CD4-positive, alpha-beta T cell treated with Interleukin-2 at 100 ng/mL for 4 hours (primary cell): ENCODE measurements at places on chromosomes 4 and X.

DNA sequence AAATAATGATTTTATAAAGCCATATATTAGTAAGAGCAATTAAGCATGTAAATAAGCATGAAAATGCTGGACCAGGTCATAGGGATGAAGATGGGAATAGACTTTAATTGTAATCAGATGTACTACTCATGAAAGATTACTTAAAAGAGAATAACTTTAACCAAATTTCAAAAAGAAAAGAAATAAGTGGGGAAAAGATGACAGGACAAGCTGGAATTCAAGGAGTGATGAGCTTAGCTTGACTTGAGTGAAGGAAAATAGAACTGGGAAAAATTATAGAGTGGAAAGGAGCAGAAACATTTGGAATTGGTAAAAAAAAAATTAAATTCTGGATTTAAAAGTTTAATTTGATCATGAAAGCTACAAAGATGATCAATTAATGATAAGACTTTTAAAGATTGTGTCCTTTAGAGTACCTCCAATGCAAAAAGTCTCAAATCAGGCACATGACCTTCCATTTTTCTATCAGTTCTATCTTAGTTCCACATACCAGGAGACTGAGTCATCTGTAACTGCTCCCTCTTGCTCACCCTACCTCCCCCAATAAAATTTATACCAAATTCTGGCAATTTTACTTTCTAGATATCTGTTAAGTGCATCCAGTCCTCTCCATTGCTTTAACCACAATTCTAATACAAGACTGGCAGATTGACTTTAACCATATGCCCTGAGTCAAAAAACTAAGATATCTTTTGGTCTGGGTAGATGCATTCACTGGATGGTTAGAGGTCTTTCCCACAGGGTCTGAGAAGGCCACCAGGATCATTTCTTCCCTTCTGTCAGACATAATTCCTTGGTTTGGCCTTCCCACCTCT is 56.4 kb upstream of the SLIT2 start:
- no peak for DNase-seq

DNA sequence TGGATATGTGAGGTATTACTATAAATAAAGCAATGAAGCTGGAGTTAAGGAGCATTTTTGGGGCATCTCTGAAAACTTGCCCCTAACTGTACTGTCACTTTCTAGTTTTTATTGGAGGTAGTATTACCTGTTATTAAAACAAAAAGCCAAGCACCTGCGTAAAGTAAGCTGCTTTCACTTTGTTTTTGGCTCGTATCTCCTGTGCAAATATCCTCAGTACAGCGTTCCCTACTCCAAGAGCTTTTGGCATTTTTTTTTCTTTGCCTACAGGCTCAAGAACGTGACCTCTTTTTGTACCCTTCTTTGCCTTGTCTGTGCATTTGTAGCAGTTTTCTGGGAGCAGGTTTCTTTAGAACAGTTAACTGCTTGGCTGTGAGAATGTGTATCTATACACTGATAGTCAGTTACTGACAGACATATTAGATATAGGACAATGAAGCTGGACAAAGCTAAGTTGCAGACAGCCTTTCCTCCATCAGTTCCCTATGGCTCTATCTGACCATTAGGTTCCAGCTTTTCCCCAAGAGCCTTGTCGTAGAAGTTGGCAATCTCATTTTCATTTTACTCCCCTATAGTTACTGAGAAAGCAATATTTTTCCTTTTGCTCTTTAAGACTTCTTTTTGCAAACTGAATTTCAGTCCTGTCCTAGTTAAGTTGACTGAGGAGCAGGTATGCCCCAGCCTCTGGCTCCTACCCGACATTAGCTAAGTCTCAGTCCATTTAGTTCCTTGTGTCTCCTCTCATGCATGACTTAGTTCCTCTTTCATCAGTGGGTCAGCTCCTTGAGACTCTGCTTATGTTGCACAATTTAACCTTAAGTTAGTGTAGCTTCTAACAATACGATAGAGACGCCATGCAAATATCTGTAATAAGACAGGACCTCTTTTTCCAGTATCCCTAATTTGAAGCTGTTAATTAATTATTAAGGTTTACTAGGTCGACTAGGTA is 71.5 kb upstream of the HPRT1 start:
- DNase-seq, result no peak

DNA sequence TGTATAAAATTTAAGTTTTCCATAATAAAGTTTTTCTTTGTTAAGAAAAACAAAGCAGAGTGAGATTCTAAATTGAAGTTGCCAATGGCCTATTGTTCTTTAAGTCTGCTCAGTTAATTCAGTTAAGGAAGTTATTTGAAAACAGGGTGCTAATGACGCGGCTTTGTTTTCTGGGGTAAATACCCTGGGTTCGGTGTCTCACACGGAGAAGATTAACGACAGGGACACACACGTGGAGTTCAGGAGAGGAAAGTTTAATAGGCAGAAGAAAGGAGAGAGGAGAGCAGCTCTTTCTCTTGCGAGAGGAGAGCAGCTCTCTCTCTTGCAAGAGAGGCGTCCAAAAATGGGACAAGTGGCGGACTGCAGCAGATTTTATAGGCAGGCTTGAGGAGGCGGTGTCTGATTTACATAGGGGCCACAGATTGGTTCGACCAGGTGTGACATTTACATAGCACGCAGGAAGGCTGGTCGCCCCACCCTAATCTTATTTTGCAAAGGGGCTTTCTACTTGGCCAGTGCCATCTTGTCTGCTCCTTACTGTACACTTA is 9.6 kb downstream of the CA5B start:
- DNase-seq, result no peak

DNA sequence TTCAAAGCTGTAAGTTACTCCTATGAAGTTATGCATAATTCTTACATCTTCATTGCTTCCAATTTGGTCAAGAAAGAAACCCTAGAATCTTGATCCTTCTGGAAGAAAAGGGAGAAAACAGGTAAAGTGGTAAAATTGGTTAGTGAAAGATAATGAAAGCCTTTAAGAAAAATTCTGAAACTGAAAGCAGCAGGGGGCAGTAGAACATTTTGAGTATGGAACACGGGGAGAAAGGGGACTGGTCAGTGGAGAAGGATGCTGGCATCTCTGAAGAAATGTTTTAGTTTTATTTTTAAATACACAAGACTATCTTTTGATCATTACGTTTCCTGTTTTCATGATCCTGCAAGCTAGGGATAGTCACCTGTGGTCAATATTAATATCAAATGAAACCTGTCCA is 54.3 kb downstream of the SLIT2 start:
- DNase-seq, result no peak

- no peak for DNase-seq
Observed at GRCh38 chr4:41746025-41746439, 2.5 kb downstream of the PHOX2B start.

GRCh38 chr4:22692736-22693135 is at the start of gene GBA3:
GBA3 (plus strand) TSS chr4:22692937.
- DNase-seq, result no peak

- peak; percentile 20 for DNase-seq
Observed at GRCh38 chrX:47634871-47635575, 5.3 kb upstream of the CFP start.

DNA sequence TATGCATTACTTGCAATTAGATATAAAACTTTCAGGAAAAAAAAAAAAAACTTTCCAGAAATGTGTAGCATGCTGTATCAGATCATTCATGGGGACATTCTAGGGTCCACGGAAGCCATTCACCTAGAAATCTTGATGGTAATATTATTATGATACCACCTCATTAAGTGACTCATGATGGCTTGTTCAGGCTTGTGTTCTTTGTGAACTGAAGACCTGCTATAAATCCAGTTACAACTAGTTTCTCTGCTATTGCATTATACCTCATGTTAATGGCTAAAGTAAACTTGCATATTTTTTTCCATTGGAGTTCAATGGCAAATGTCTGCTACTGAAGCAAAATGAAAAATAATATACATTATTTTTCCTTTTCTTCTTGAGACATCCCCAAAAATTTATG is 35.3 kb upstream of the PTPN13 start:
- no peak for DNase-seq

DNA sequence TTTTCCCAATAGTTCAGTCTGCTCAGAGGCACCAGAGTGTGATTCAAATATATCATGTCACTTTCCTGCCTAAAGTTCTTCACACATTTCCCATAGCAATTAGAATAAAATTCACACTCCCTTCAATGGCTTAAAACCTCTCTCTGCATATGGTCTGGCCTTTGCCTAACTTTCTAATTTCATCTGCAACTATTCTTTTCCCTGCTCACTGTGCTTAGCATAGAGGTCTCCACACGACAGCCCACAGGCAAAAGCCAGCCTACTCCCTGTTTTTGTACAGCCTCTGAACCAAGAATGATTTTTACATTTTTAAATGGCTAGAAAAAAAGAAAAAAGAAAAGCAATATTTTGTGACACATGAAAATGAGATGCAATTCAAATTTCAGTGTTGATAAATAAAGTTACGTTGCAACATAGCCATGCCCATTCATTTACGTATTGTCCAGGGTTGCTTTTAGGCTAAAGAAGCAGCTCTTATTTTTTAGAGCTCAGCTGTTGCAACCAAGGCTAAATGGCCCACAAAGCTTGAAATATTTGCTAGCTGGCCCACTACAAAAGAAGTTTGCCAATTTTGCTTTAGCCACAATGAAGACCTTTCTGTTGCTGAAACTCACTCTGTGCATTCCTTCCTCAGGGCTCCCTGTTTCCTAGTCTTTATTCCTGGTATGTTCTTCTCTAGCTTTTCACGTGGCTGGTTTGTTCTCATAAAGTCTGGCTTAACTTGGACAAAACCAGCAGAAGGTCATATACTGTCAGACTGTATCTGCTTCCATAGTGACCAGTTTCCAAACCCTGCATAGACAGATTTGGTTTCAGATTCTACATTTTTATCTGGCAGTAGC is 26.6 kb upstream of the IRF2 start:
- DNase-seq, result no peak

DNA sequence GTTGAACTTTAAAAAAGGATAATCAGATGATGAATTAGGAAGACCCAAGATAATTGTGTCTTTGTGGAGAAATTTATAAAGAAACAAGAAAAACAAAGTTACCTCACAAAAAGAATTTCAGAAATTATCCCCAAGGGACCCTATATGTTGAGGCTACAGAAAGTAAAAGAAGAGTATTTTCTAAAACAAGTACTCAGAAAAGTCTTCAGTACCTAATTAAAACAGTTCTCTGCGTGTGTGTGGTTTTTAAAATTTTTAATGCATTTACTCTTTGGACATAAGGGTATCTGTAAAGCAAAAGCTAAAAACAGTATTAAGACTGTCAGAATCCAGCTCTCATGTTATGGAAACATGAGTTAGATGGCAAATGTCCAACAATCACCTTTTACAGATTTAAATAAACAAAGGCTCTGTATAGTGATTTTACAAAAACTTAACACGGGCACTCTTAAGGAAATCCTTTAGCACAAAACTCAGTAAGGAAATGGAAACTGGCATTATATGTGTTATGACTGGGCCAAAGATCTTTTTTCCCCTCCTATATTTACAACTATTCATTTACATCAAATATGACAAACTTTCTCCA is 187.5 kb downstream of the NSUN7 start:
- no peak for DNase-seq

DNA sequence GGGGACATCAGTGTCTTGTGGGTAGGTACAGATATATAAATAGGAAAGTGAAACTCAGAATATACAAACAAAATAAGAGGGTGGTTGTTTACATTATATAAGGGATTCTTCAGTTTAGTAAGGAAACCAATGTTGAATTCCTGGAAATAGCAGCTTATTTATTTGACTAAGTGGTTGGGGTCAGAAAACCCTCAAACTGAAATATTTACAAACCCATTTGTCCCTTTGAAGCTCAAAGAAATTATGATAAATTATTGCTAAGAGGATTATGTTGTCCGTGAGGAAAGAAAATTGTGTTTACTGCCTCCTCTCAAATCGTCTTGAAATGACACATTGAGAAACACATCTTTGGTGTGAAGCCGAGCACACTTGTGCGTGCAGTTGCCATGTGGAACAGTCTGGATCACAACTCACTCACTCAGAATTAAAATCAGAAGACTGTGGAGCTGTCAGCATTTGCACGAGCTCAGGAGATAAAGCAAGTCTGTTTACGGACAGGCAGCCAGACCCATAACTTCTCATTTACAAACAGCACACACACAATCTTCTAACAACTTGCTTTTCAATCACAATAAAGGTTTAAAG is 46.8 kb upstream of the SETD7 start:
- no peak for DNase-seq

- no peak for DNase-seq
Observed at GRCh38 chr4:186501554-186501953, 53.8 kb downstream of the MTNR1A start.

DNA sequence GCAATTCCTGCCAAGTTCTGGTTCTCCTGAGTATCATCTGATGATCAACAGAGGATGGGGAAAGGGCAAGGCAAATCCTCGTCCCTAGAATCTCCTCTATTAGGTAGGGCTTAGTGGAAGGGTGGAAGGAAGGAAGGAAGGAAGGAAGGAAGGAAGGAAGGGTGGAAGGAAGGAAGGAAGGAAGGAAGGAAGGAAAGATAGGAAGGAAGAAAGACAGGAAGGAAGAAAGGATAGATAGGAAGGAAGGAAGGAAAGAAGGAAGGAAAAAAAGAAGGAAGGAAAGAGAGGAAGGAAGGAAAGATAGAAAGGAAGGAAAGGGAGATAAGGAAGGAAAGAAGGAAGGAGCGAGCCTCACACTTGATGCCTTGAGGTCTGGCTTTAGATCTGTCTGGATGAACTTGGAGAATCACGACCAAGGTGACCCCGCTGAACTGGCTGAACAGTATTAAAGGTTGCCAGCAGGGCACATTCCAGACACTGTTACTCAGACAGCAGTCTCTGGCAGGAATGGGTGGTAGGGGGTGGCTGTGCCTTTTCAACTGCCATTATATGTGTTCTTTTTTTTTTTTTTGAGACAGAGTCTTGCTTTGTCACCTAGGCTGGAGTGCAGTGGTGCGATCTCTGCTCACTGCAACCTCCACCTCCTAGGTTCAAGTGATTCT is 57.1 kb downstream of the MAP7D2 start:
- no peak for DNase-seq

DNA sequence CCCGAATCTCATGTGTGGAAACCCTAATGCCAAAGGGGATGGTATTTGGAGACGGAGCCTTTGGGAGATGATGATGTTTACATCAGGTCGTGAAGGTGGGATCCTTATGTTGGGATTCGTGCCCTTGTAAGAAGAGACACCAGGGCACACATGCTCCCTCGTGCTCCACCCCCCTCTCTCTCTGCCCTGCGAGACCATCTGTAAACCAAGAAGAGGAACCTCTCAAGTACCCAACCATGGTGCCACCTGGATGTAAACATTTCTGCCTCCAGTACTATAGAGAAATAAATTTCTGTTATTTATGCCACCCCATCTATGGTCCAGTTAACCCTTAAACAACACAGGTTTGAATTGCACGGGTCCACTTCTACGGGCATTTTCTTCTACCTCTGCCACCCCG is 179.4 kb downstream of the DHRSX start:
- no peak for DNase-seq
